ACHN (cell line): ENCODE measurements at places on chromosomes 2 and 18.

DNA sequence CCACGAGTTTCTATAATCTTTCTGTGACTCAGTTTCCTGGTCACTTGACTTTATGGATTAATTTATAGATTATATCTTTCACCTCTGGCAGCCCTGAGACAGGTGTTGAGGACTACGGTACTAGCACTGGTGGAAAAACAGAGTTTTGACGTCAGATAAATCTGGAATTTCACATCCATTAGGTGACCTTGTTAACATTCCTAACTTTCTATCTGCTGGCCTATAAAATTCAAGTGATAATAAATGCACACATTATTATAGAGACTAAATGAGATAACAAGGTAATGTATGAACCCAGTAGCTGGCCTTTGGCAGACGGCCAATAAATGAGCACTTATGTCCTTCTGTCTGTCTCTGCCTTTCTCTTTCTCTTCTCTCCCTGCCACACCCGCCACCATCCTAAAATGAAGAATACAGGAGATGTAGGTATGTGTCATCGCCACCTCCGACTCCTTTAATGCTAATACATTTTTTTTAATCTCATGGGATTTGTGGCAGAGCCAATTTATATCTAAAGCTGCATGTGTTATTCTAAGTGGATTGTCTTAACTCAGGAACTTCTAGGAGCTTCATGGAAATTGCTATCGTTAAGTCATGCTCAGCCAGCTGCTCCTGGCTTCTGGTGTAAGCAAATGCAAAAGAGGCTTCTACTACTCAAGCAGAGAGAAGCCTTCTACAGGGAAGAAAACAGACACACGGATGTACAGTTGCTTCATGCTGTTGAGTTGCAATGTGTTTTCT, 2.3 kb downstream of the TM4SF20 start:
- DNase-seq = no peak

- no peak for DNase-seq
Observed at GRCh38 chr2:5980450-5981190, 288.4 kb downstream of the SOX11 start.

DNA sequence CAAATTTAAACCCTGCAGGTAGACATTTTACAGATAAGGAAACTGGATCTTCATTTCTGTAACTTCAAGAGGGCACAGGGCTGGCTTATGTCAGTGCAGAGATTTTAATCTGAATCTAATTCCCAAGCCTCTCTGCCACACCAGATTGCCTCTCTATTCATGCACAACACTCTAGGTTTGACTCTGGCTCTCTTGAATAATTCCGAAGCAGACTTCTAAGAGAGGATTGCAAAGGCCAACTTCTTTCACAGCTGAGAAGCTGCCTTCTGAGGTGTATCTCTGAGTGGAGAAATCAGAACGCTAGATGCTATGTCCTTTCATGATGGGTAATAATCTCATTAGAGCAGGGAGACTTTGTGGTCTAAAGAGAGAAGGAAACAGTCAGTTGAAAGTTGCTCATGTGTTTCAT, 20.1 kb upstream of the MGAT5 start:
- no peak for DNase-seq

DNA sequence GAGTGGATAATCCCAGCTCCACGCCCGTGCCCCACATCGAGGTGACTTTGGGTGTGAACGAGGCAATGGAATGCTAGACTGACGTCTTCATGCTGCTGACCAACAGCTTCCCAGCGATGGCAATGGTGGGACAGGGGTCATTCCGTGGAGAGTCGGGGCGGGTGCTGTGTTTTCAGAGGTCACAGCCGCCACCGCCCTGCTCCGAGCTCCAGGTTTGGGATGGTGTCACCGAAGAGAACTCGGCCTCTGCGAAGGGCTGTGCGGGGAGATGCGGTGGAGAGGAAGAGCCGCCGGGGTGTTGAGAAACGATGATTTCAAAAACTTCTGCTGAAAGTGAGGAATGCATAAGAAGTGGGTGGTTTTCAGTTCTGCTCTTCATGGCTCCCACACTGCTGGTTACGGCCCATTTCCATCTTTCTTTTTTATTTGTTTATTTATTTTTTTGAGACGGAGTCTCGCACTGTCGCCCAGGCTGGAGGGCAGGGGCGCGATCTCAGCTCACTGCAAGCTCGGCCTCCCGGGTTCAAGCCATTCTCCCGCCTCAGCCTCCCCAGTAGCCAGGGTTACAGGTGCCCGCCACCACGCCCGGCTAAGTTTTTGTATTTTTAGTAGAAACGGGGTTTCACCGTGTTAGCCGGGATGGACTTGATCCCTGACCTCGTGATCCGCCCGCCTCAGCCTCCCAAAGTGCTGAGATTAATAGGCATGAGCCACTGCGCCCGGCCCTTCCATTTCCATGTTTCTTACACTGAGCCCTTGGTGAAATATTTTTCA, 142.6 kb downstream of the RTP5 start:
- no peak for DNase-seq

DNA sequence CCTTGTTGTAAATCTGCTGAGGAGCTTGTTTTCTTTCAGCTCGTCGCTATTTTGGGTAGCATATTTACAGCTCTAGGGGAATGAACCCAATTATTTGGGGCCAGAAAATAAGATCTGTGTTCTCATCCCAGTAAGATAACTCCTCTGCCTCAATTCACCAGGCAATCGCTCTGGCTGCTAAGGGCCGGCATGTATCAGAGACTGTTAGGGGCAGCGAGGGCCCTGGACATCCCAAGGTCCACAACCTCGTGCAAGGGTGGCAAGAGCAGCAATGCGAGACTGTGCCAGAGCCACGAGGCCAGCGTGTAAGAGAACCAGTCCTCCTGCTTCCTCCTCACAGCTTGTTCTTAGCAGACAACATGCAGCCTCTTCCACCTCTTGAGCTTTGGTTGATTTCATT, 66.1 kb downstream of the DDX1 start:
- no peak for DNase-seq

GRCh38 chr2:85449214-85449588, 30.7 kb downstream of the SH2D6 start:
- no peak for DNase-seq
